G401 (cell line): ENCODE measurements at places on chromosomes 5 and 9. TPM values are rescaled to one million over a fixed set of nuclear protein-coding genes. Genes with fewer than 3 reads are reported as not detected.

Gene SLC38A9
- 23.3 and 24.9 TPM in 2 replicates for total RNA-seq

Gene SLC23A1
- total RNA-seq = not detected in 2 replicates

Gene TPPP
- 0.62 and 1.2 TPM in 2 replicates for total RNA-seq

Gene PCDHGA7
- total RNA-seq = not detected in 2 replicates

Gene WDR31
- 1.9 and 3.3 TPM in 2 replicates for total RNA-seq

Gene GABBR2
- total RNA-seq = not detected in 2 replicates

Gene CCL28
- total RNA-seq = not detected in 2 replicates

DNA sequence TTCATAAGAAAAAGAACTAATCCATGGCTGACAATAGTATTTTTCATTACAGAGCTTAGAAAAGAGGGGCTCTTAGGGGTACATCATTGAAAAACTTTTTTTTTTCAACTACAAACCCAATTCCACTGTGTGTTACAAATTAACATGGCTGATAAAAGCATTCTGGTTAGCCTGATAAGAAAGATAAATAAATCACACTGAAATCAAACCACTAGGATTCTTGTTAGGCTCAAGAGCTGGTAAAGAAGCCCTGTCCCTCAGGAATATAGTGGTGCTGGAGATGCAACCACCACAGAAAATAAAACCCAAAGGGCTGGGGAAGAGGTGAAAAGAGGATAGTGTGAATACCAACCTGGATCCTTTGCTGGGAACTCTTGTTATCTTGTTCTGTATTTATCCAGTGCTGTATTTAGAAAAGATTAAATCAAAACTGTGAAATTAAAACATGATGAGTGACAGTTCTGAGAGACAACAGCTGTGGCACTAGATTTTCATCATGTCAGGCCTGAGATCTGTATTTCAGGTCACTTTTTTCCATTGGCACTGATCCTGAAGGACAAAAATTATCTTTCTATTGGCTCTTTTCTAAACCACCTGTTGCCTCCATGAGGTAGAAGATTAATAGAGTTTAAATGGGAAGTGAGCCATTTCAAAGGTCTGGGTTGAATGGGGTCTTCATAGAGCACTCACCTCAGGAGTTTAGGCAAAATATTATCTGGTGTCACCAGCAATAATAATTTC lies 118.6 kb downstream of the ARRDC3 start:
- DNase-seq = no peak

GRCh38 chr5:74017786-74018211 lies 391.8 kb downstream of the ARHGEF28 start:
- DNase-seq = peak; percentile 25

GRCh38 chr5:39207345-39208045 lies 11.9 kb downstream of the FYB1 start:
- no peak for DNase-seq

DNA sequence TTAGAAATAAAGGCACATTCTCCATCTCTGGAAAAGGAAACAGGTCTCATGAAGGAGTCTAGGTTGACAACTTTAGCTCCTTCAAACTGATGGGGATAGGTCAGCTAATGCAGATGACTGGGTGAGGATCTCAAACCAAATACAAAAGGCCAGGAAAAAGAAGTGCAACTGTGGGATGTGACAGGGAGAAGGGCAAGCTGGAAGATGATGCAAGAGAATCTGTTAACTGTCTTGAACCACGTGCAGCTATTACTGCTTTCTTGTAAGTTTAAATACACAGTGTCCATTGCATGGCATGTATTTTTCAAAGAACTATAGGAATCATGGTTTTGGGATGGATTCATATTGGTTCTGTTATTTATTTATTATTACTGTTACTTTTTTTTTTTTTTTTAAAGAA lies 331.8 kb downstream of the NDUFS4 start:
- DNase-seq = no peak

DNA sequence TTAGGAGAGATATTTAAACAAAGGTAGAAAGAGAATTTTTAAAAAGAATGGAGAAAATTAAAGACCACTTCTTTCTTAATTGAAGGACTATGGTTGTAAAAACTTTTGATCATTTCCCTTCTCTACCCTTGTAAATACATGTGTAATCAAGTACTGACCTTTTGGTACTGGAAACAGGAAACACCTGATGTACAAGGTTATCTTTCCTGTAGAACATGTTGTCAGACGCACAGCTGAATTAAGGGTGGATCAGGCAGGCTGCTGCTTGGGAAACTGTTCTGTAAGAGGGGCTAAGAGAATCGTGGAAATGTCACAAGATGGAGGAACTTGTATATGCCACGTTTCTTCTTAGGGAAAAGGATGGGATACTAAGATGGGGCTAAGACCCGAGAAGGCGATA lies 341.6 kb downstream of the ZNF608 start:
- DNase-seq = no peak

DNA sequence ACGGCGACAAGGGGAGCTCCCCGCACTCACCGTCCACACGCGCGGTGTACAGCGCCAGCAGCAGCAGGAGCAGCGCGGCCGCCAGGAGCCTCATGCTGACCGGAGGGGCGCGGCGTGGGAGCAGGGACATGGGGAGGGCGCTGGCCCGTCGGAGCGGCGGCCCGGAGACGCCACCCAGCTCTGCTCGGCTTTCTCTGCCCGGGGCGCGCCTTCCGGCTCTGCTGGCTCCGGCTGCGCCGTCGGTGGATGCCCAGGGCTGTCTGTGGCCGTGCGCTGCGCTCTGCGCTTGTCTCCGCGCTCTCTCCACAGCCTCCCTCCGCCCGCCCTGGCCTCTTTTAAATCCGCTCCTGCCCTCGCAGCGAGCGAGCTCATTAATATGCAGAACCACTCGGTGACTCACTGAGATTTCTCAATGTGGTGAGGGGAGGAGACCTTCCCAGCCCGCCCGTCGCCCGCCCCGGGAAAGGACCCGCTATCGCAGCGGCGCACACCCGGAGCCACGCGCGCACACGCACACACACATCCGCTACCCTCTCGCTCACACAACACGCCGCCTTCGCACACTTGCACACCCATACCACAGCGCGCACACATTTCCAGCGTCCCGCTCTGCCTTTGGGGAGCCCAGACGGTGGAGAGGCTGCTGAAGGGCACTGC lies at the start of gene CXCL14:
CXCL14 (minus strand) TSS at position 307 of the 657 bp plus-strand sequence; CDS start at position 94, 213 bp downstream.
- no peak for DNase-seq

DNA sequence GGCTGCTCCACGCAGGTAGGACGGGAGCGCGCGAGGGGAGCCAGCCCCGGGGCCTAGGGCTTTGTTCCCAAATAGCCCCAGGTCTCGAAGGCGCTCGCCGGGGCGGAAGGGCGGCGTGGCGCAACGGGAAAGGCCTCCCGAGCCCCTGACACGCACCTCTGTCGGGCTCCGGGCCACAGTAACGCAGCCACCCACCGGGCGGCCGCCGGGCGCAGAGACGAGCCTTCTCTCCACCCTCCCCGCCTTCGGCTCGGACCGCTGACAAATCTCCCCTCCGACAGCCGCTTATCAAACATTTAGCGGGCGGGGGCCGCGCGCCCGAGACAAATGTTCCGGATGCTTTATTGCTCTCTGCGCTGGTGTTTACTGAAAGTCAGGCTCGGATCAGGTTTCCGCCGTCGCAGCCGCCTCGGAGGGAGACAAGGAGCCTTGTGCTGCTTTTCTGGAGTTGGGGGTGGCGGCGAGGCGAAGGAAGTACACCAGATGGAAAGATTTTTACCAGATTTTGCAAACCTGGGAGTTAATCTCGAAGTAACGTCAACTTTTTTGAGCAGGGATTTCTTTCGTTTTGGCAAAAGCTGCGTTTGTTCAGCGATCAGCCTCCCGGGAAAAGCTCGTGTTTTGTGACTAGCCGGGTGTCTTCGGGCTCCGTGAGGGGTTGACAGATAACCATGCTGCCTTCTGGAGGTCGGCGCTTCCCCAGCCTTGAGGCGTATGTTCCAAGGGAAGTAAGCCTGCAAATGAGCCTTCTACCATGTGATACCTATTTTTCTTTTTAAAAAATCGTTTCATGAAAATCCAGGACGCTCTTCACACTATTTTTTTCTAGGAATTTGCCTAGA lies 950 bp downstream of the RGMB start:
- DNase-seq = peak; percentile 52

GRCh38 chr5:178389026-178389729 lies 156.6 kb upstream of the PHYKPL start:
- DNase-seq = no peak

DNA sequence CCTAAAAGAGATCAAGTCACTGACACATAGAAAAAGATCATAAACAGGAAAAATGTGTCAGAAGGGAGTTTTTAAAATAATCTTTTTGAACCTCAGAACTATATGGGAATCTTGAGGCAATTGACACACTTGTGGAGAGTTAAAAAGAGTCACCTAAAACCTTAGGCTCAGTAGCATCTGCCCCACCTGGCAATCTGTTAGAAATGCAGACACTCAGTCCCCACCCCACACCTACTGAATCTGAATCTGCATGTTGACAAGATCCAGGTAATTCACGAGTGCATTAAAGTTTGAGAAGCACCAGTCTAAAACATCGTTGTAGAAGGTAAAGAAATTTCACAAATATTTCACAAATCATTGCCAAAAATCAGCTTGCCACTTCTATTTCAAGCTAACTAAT lies 388.3 kb downstream of the NR2F1-AS1 start:
- no peak for DNase-seq

DNA sequence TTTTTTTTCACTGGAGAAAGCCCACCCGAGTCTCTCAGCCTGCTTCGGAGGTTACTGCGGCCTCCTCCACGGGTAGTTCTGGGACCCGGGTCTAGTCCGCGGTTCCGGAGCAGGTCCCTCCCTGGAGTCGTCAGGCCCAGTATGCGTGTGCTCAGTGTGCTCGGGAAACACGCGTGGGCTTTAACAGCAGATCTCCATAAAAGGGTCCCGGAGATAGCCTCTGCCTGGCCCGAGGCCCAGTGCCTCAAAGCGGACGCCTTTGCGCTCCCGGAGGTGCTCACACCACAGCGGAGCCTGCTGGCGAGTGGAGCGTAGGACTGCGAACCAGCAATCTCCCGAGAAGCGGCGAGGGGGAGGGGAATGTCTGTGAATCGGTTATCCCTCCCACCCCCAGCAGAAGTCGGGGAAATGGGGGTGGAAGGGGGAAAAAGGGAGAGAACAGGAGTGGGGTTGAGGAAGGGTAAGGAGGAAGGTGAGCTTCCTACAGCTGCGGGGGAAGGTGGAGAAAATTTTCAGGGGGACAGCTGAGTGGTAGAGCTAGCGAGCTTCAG lies 28.7 kb downstream of the CDKN2A start:
- DNase-seq = no peak

DNA sequence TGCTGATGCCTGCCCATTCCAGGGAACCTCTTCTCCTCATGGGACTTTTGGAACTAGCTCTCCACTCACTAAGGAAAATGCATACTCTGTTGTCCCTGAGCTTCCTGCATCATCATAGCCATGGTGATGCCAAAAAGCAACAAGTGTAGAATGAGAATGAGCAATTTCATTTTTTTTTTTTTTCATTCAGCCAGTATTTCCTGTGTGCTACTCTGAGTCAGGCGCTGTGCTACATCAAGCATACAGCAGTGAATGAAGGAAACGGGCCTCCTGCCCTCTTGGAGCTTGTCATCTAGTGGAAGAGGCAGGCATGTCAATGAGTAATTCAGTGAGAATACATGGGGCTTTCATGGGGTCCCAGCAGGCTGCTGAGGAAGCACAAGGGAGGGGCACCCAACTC lies 483.1 kb downstream of the BNC2 start:
- no peak for DNase-seq

GRCh38 chr9:124853605-124854143 lies 414 bp downstream of the WDR38 start:
- no peak for DNase-seq

GRCh38 chr5:104385906-104386305 lies 823.3 kb upstream of the NUDT12 start:
- no peak for DNase-seq

DNA sequence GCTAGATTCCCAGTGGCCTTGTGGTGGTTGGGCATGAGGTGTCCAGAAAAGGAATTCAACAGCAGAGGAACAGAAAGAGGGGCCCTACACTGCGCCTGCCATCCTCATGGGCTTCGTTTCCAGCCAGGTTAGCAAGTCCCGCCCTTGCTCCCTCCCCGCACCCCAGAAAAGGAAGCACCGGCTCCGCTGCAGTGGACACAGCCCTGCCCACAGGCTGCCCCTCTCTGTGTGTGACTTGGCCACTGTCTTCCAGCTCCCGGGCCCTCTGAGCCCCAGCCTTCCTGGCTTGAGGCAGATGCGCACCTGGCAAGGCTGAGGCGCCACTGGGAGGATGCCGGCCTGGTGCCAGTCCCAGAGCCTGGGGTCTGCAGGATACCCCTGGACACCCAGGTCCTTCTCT lies 305.0 kb upstream of the IRX4 start:
- no peak for DNase-seq

DNA sequence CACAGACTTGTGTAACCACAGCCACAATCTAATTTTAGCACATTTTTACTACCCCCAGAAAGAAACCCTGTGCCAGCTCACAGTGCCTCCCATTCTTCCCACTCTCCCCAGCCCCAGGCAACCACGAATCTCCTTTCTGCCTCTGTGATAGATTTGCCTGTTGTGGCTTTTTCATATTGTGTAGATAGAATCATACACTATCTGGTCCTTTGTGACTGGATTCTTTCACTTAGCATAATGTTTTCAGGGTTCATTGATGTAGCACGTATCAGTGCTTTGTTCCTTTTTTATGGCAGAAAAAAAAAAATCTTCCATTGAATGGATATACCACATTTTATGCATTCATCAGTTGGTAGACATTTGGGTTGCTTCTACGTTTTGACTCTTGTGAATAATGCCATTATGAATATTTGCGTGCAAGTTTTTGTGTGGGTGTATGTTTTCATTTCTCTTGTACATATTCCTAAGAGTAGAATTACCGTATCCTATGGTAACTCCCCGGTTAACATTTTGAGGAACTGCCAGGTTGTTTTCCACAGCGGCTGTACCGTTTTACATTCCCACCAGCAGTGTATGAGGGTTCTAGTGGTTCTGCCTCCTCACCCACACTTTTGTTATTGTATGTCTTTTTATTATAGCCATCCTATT lies 64.5 kb downstream of the RCL1 start:
- DNase-seq = no peak

DNA sequence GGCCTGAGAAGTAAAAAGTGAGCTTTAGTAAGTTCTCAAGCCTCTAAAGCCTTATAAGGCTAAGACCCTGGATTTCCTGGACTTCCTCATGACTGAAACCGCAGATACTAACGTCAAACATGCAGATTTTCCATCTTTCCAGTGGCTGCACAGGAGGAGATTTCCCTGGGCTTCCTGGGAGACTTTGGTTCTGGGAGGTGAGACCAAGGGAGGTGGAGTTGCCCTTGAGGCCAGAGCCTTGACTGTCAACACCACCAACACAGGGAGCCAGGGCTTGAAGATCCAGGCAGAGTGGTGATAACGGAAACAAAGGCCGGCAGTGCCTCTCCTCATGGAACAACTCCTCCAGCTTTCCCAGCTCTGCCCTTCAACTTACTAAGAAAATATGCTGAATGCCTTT lies 144.7 kb upstream of the LRRTM2 start:
- no peak for DNase-seq

DNA sequence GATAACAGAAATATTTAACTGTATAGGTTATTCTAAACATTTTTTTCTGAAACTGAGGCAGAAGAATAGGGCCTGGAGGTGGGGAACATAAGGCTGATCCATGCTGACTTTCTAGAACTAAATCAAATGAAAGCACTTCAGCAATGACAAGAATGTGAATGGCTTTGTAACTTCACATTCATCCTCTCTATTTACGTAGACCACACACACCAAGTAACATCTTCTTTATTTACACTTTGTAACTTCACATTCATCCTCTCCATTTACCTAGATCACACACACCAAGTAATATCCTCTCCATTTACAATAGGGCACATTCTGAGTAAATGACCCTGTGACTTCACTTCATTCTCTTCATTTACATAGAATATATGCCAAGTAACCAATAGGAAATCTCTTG lies 251.8 kb upstream of the CDH9 start:
- DNase-seq = no peak

GRCh38 chr5:84191281-84191680 lies 193.4 kb downstream of the EDIL3 start:
- peak; percentile 68 for DNase-seq
